ENCODE measurements at places on chromosomes 4 and X.

GRCh38 chr4:160370046-160370445, 1267.2 kb downstream of the RAPGEF2 start:
- DNase-seq = no peak

GRCh38 chr4:140260227-140260626, 106.2 kb upstream of the MAML3 start:
- DNase-seq = no peak

DNA sequence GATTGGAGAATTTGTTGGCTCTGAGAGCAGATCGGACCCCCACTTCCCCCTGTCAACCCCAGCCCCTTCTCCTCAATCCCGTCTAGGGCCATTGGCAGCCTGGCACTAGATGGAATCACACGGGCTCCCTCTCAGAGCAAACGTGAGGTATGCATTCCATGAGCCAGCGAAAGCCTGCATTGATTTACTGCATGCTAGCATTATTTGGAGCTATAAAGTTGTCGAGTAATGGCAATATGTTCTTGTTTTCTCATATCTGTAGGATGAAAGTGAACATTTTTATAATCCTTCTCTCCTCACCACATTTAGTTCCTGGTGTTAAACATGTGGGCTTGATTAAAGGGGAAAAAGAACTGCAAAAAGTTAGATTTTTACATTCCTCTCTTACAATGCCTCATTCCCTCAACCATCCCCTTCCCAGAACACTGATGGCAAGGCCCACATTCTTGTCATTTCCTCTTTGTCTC, 159.2 kb downstream of the SPRY1 start:
- DNase-seq = no peak

DNA sequence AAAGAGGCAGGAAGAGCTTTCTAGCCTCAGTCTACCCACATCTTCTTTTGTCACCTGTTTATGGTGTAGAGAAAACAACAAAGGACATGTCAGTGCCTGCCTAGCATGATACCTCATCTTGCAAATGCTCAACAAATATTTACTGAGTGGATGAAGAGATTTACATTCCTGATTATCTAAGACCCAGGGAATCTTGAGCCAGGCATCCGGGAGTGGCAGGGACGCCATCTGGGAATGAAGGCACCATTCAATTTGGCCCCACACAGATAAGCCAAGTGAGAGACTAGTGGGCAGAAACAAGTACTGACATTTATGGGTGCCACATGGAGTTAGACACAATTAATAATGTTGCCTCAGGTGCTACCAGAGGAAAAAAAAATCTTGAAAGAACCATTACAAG, 36.8 kb upstream of the CASK start:
- DNase-seq = no peak

DNA sequence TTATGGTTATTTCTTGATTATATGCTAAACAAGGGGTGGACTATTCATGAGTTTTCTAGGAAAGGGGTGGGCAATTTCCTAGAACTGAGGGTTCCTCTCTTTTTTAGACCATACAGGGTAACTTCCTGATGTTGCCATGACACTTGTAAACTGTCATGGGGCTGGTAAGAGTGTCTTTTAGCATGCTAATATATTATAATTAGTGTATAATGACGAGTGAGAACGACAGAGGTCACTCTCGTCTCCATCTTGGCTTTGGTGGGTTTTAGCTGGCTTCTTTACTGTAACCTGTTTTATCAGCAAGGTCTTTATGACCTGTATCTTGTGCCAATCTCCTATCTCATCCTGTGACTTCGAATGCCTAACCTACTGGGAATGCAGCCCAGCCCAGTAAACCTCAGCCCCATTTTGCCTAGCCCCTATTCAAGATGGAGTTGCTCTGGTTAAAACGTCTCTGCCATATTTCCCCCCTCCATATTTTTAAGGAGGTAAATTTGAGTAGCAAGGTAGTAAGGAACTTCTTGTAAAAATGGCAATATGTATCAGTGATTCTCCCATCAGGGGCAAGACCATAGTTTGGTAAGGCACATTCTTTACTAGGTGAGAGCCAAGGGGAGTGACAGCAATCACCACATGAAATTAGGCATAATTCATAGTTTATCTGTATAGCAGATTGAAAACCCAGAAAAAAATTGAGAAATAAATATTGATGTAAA, 2.6 kb downstream of the CXCL2 start:
- DNase-seq = no peak

GRCh38 chr4:165982934-165983333, 109.9 kb downstream of the TLL1 start:
- no peak for DNase-seq

- DNase-seq = no peak
Measured at GRCh38 chr4:148514041-148514440, 71.8 kb upstream of the NR3C2 start.

GRCh38 chrX:7582191-7582590, 260.8 kb upstream of the VCX start:
- no peak for DNase-seq

- no peak for DNase-seq
Measured at GRCh38 chrX:7024850-7025249, 122.7 kb upstream of the STS start.

Measured in activated naive CD8-positive, alpha-beta T cell treated with anti-CD3 and anti-CD28 coated beads, Interleukin-2, amount 50 U/mL, for 16 hours (primary cell).